NCI-H748 treated with DMSO at 0.1 percent for 48 hours (cell line): ENCODE measurements at places on chromosomes 2 and 18.

DNA sequence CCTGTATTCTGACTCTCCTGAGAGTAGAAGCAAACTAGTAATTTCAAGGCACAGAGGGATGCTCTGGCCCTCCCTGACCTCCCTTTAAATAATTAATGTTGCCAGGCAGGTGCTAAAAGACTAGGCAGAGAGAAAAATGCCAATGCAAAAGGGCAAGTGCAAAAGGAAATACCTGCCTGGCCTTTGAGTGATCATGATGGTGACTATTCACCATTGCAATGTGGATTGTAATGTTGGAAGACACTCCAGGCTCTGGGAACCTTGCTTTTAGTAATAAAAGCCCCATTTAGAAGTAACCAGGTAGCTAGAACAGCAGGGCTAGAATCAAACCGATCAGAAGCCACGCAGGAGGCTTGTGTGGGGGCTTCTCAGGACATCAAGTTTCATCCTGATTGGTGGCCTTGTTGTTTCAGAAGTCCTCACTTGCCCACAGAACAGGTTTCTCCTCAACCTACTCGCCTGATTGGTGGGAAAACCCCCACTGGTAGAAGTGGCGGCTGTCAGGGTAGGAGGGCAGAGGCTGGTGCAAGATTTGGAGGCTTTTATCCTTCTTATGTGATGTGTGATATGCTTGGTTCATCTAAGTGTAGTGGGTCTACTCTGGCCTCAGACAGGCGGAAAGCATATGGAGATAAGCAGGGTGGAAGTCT is 16.0 kb upstream of the CHRNA1 start:
- DNase-seq = no peak

DNA sequence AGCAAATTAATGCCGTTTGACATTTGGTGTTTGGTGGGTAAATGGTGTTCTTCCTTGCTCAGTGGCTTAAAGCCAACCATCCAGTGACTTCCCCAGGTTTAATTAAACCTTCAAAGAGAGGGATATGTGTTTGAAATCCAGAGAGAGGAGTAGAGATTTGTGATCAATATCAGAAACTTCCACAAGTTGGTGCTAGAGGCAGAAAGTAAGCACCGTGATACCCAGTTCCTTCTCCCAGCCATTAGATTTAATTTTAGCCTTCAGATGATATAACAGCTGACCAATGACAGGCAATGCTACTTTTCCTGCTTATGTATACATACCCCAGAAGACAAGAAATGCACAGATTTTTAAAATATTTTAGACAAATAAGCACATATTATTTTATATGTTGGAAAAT is 398.5 kb downstream of the CDH2 start:
- DNase-seq = peak; percentile 61

DNA sequence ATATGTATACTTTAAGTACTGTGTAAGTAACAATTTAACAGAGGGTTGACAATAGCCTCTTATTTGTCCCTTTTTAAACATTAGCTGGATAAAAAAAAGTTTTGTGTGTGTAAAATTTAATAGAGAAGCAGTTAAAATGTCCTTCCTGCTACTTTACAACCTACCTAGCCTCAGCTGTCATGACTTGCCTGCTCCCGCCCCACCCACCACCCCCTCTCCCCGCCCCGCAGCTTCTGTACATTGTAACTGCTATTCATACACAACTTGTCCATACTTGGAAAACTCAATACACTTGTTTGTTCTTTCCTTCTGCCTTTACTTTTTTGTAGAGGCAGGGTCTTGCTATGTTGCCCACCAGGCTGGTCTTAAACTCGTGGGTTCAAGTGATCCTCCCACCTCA is 19.5 kb downstream of the RELCH start:
- DNase-seq = no peak

DNA sequence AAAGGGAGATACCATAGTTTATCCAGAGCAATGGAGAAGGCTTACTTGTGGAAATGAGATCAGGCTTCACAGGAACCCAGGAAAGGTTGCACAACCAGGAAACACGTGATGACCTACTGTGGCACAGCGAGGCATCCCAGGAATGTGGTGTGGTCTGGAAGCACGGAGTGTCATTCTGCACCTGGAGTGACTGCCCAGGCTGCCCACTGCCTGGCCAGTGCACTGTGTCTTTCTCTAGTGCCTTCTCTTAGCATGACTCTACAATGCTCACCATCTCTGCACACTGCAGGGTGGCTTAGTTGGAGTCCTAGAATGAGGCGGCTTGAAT is 48.9 kb downstream of the CHST9 start:
- no peak for DNase-seq

DNA sequence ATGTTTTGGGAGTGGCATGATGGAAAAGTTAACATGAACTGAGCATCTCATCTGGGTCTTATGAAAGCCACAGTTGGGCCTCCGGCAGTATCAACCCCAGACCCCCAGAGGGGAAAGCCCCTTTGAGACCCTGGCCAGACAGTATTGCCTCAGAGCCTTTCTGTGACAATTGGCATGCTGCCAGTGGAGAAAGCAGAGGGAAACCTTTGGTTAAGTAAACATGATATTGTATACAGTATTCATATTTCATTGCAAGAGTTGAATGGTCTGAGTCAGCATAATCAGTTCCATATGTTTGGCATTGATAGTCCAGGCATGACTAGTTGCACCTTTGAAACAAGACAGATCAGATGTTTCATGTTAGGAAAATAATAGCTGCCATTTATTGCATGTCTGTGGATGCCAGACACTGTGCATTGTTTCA is 20.0 kb downstream of the MERTK start:
- no peak for DNase-seq

- no peak for DNase-seq
These were observed 15.9 kb upstream of the ZBTB14 start for GRCh38 chr18:5311301-5311989.

GRCh38 chr2:6635296-6635695 is 230.4 kb downstream of the CMPK2 start:
- no peak for DNase-seq

DNA sequence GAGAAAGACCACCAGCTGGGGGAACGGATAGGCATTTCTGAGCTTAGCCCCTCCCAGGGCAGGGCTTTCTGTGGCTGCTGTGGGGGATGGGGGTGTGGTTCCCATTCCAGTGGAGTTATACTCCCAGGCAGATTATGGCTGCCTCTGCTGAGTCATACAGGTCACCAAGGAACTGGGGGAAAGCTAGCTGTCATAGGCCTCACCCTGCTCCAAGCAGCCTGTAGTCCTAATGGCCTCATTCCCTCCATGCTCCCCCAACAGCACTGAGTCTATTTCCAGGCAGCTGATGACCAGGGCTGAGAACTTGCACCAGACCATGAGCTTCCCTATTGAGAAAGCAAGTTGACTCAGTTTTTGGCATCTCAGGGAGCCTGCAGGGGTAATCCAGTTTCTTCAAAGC is 87.1 kb downstream of the GPR39 start:
- DNase-seq = no peak

DNA sequence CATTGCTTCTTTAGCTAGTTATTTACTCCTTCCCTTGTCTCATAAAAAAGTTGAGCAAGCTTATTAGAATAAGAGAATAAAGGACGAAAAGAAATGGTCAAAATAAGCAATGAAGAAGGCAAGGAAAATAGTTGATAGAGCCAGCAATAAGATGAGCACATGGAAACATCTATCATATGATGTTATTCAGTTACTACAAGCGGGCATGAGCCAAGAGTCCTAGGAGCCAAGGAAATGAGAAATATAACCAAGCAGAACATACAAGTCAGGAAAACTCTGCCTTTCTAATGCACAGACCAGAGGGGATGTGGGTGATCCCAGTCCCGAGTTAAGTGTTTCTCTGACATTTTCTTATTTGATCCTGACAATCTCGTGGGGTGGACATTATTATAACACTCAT is 33.9 kb downstream of the INO80C start:
- no peak for DNase-seq
